ENCODE measurements at places on chromosomes 1 and 21. TPM values are rescaled to one million over a fixed set of nuclear protein-coding genes. Genes with fewer than 3 reads are reported as not detected.

- peaks cover 70% of the 10 kb centered on the region for H3K27me3 ChIP-seq
- DNase-seq: peak; percentile 65
- H3K4me3 ChIP-seq: peak overlapping the region; percentile 63
- H3K27ac ChIP-seq: no peak overlapping the region
- peaks cover 16% of the 10 kb centered on the region for H3K4me1 ChIP-seq
- no peaks in the 10 kb centered on the region for H3K36me3 ChIP-seq
These were observed 1.2 kb downstream of the LORICRIN start for GRCh38 chr1:153260585-153261280.

DNA sequence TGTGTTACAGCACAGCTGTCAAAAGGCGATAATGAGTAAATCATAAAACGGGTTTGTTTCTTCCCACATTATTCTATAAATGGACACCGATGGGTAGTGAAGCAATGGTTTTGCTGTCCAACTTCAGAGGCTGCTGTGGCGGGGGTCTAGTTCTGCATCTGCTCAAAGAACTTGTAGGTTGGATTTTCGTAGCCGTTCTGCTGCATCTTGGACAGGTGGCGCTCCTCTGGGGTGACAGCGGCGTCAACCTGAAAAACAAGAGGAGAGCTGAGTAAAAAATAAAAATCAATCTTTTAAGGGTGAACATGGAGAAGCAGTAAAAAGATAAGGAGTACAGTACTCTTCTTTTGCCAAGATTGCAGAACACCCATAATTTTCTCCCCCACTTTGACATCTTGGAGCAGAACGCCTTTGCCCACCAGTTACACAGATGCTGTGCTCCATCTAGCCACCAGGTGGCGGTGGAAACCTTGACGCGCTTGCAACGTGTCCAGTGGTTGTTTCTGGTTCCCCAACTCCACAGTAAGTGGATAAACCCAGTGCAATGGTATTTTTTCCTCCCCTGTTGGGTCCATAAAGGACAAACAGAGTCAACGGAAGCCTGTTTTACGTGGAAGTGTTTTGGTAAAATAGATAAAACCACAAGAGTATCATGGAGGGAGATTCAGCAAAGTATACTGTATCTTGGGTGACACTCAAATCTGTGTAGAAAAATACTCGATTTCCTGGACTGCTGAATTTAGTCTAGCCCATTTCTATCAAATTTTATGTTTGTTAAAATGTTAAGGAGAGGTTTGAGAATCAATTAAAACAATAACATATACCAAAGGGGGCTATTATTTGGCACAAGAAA, 147.0 kb downstream of the GABPA start:
- H3K27me3 ChIP-seq: no peaks in the 10 kb centered on the region

- no peak for DNase-seq
- peaks cover 18% of the 10 kb centered on the region for H3K4me1 ChIP-seq
- H3K27ac ChIP-seq: no peak overlapping the region
- no peak overlapping the region for H3K4me3 ChIP-seq
- no peaks in the 10 kb centered on the region for H3K36me3 ChIP-seq
These were observed 281.2 kb upstream of the ST6GALNAC5 start for GRCh38 chr1:76585980-76586674.

Gene TMEM82
- polyA plus RNA-seq: 0.42 TPM

DNA sequence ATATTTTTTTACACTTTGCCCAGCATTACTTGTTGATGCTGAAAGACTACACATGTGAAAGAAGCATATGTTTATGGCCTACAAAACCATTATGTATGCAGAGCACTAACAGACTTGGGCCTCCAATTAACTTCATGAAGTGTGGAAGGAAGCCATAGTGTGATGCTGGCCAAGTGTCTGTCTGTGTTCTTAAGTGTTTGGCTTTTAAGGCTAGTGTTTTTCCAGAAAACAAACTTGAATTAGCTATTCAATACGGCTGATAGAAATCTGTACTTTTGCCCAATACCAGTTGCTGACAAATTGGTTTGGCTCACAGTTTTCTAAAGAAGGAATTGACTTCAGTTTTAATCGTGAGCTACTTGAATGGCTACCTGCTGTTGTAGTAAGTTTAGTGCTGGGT, 136.1 kb downstream of the ADGRL2 start:
- no peak for DNase-seq

DNA sequence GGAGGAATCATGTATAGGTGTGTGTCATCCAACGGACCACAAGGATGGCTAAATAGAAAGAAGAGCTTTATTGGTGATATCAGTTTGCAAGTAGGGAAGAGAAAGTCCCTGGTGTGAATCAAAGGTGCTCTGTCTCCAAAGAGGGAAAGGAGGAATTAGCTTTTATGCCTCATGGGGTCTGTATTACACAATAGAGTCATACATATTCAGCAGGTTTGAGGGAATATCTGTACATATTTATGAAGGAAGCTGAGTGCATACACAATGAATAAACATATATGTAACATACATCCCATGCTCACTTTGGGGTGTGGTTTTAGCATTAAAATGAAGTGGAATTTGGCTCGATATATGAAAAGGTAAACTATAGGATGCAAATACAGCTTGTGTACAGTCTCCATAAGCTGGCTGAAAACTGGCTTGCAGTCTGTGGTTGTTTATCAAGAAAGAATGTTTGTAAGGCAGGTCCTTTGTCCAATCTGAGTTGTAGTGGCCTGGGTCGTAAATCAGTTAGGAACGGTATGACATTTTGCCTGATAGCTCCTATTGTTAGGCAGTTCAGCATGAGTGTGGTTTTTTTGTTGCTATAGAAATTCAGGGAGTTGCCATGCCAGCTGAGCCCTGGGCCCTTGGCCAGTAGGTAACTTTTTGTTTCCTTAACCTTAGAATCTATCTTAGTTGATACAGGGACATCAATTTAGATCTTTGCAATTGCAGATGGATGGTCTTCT, 198.0 kb upstream of the ZP4 start:
- no peak overlapping the region for H3K4me3 ChIP-seq
- no peaks in the 10 kb centered on the region for H3K27me3 ChIP-seq
- H3K4me1 ChIP-seq: no peaks in the 10 kb centered on the region
- no peak overlapping the region for H3K27ac ChIP-seq

DNA sequence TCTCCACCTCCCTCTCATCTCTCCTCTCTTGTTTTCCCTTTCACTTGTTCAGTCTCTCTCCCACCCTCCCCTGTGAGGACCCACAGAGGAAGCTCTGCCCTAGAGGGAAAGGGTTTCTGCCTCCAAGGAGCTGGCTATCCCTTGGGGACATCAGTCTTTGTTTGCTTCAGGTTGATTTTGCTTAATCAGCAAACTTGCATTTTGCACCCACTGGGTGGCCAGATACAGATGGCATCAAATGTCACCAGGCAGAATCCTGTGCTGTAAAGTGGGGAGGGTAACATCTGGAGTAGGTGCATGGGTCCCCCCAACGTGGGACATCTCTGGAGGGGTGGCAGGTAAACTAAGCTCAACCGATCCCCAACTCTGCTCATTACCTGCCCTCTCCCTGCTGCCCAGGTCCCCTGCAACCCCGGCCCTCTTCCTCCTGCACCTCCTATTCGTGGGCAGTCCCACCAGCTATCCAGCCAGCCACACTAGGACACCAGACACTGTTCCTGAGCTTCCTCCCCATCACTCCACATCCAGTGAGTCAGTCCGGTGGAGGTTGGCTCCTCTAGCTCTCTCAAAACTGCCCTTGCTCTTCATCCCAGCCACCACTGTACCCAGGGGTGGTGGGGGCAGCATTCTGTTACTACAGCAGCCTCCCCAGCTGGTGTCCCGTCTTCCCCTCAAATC, 123.3 kb downstream of the KCNN3 start:
- H3K27ac ChIP-seq: no peak overlapping the region
- H3K4me3 ChIP-seq: no peak overlapping the region
- no peaks in the 10 kb centered on the region for H3K27me3 ChIP-seq

Gene RIIAD1
- polyA plus RNA-seq: not detected

DNA sequence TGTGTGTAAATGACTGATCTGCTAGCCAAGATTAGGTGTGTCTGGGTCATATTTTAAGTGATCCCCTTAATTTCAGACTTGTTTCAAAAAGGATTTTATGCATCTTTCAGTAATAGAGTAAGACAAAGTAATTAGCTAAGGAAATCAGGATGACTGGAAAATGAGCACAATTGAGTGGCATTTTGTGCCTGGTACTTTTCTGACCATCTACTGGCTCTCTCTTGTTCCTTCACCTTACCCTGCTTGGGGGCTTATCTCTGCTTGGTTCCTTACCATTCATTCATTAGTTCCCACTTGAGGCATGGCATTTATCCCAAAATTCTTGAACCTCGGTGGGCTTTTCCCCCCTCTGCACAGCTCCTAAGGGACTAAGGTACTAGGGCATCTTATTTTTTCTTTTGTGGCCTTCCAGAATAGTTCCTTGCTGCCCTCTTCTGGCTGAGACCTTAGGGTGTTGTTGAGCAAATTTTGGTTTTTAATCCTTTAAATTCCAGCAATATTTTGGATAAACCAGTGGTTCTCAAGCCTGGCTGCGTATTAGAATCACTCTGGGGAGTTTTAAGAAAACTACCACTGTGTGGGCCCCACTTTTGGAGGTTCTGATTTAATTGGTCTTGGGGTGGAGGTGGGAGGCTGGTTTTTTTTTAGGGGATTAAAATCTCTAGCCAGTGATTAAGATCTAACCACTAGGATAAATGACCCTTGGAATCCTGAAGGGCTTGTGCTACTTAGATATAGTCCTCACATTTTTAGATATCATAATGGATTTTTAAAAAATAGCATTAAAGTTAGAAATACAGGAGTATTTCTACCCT, 50.8 kb downstream of the HS2ST1 start:
- no peak overlapping the region for H3K4me3 ChIP-seq
- H3K36me3 ChIP-seq: no peaks in the 10 kb centered on the region
- H3K4me1 ChIP-seq: no peaks in the 10 kb centered on the region
- peak; percentile 71 for DNase-seq
- H3K27me3 ChIP-seq: no peaks in the 10 kb centered on the region
- H3K27ac ChIP-seq: no peak overlapping the region

Gene OR2L13
- not detected for polyA plus RNA-seq

GRCh38 chr1:37755951-37756560, 8.9 kb downstream of the EPHA10 start:
- H3K36me3 ChIP-seq: no peaks in the 10 kb centered on the region
- peaks cover 92% of the 10 kb centered on the region for H3K27me3 ChIP-seq
- no peak for DNase-seq

Gene PODN
- polyA plus RNA-seq: 0.16 TPM

DNA sequence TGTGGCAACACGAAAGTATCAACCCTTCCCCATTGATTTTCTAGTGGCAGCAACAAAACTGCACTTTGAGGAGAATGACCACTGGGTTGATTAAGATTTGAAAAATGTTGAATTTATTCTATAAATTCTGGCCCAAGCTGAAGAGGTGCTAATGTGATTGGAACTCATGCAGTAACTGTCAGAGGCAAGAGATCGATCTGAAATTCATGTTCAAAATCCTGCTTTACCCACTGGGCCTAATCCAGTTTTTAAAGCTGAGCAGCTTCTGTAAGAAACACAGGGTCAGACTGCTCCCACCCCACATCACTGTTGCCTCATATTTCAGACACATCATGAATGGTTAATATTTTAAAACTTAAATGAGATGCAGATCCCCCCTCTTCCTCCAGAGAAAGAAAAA, 617.5 kb upstream of the BEND5 start:
- no peaks in the 10 kb centered on the region for H3K27me3 ChIP-seq
- no peak for DNase-seq
- no peaks in the 10 kb centered on the region for H3K4me1 ChIP-seq
- H3K4me3 ChIP-seq: no peak overlapping the region

Measured in GM23338 (cell line).